ENCODE measurements at places on chromosomes 7 and 10.

DNA sequence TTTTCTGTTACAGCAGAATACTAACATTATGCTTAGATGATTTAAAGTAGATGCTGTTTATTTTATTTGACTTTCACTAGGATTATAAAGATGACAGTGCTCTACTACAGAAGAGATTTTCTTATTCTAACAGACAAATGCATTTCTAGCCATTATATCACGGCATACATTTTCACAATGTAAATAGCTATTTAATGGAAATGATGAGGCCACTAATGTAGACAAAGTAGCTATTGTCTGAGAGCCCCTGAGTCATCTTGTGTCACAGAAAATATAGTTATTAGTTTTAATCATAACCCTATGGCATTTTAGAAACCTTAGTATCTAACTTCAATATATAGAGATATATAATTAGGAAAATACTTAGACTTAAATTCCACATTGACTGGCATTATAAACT lies 158.0 kb upstream of the AHR start:
- no peak for DNase-seq

GRCh38 chr7:44313016-44313415 lies 12.4 kb downstream of the CAMK2B start:
- DNase-seq = no peak

- DNase-seq = no peak
Measured at GRCh38 chr10:73379064-73379748, 20.5 kb upstream of the CFAP70 start.

DNA sequence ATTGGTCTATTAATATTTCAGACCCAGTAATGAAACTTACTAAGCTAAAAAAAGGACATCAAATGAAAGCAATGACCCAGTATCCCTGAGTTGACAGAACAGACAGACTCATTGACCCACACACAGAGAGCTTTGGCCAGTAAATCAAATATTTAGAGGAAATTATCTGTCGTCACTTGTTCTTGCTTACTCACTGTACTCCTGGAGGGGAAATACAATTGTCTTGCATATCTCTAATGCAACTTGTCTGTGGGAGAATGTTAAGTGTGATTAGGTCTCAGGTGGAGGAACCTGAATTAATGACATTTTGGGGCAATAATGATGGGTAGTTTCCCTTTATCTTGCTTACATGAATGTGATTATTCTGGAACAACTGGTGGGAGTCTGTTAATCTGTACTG lies 80.4 kb downstream of the CUBN start:
- no peak for DNase-seq

- DNase-seq = no peak
Measured at GRCh38 chr7:130995252-130996081, 261.5 kb upstream of the KLF14 start.

DNA sequence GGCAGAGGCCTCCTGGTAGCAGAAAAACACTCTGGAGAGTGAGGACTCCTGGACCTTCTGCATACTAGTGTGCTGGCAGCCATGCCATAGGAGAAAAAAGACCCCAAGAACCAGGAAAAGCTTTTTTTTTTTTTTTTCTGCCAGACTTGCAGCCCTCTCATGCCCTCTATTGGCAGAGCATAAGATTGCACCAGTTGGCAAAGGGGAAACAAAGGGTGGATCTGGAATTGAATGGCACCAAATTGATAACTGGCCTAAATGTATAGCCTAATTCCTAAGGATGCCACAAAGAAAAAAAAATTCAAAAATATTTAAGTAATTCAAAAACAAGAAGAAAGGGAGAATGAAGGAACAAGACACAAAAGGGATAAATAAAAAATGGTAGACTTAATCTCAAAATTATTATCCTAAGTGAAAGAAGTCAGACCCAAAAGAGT lies 112.5 kb upstream of the GHITM start:
- peak; percentile 45 for DNase-seq

DNA sequence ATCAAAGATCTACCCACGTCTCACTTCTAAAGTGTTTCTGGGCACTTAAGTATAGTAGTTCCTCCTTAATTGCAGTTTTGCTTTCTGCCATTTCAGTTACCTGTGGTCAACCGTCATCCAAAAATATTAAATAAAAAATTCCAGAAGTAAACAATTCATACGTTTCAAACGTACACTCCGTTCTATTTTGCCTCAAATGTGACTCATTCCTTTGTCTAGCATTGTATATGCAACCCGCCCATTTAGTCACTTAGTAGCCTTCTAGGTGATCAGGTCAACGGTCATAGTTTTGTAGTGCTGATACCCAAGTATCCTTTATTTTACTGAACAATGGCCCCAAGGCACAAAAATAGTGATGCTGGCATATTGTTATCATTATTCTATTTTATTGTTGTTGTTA lies 33.8 kb downstream of the HGF start:
- DNase-seq = no peak

DNA sequence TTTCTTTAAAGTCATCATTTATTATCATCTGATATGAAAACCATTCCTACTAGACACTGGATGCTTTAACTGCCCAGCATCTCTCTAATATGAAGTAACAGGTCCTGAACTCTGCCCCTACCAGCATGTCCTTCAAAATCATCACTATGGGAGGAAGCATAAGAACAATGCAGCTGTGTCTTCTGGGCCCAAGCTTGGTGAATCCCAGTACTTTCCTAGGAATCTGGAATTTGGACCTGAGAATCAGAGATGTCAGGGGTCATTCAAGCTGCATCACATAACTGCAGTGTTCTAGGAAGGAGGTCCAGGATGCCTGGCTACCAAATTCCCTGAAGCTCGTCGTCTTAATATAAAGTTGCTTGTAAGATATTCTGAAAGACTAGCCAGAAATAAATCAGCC lies 182.7 kb downstream of the AHR start:
- DNase-seq = no peak
